Stimulated activated CD4-positive, alpha-beta T cell treated with anti-CD3 and anti-CD28 coated beads, Interleukin-4, amount 100 ng/mL, for 1 hour (primary cell): ENCODE measurements at places on chromosomes 12 and 14.
A peak's percentile ranks its signal among the peaks of the same experiment; 100 is the strongest.

DNA sequence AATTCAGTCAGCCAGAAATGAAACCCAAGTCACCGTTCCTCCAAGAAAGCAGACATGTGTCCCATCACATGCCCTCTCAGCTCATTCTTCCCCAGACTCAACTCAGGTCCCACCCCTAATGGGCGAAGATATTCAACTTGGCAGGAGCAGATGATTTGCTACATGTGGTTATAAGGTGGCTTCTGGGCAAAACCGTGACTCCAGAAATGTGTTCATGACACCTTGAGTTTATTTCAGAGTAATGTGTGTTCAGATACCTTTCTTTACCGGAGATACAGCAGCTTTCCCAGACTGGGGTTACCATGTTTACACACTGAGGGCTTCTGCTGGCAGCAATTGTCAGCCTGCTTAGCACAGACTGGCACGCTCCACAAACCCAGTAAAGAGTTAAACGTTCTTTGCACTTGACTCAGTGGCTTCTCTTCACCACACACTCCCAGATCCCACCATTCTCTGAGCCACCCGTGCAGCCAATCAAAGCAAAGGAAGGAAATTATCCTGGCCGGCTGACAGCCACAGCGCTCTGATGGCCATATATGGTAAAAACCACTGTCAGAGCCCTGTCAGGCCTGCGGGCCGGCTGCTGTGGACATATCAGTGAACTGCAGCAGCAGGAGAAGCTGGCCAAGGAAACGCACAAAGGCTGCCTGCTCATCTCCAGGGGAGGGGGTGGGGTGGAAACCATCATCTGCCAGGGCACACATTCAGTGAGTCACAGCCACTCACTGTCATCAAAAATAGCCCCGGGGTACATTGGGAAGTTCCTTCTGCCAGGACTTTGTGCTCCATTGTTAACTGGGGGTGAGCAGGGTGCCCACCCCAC, 39.9 kb downstream of the CORO1C start:
- DNase-seq: peak; percentile 71

GRCh38 chr12:2360630-2361170, 307.9 kb downstream of the CACNA1C start:
- DNase-seq: no peak

DNA sequence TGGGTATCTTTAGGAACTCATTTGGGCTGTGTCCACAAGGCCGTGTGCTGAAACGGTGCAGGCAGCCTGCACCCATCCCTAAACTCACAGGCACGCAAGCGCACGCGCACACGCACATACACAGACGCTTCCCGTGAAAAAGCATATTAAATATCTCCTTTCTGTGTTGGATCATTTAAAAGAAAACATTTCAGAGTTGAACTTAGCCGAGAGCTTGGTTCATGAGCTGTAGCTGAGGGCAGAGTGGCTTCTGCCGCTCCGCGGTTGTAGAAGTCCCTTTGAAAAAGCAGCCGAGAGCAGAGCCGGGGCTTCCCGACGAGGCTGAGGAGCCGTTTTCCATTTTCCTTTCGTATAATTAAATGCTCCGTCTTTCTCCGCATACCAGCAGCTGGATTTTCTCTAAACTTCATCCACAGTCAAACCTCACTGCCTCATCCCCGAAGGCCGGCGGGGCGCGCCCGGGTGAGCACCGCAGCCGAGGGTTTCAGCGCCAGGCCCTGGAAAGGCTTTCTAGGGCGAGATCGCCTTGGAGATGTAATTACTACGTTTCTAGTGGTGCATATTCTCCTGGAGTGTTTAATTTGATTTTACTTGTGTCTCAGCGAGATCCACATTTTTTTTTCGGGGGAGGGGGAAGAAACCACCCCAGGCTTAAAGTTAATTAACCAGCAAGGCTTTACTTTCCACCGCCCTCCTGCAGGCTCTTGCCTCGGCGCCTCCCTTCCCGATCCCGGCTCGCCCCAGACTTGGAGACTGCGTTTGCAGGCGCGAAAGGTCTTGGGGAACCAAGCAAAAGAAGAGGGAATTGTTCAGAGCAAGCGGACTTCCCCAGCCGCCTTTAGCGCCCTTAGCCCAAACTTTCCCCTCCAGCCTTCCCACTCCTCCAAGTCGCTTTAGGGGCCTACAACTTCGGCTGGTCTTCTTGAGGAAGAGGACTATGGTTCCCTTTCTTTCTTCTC, 3.0 kb upstream of the HOXC13 start:
- no peak for DNase-seq

DNA sequence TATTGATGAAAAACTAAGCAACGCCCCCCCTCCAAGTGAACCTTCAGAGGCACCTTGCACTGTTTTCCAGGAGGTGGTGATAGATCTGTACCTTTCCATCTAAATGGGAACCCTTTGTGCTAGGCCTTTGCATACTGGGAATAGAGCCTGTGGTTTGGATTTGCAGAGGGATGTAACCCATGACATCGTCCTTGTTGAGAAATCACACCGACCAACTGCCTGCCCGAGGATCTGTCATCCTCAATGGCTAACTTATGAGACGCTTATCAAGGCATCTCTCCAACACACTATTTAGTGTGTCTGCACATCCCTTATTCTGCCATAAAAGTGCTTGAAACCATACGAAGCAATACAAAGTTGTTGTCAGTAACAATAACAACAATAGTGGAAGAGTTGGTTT, 22.9 kb downstream of the NTN4 start:
- DNase-seq: no peak

GRCh38 chr12:120500581-120500980, 4.7 kb downstream of the DYNLL1 start:
- no peak for DNase-seq

DNA sequence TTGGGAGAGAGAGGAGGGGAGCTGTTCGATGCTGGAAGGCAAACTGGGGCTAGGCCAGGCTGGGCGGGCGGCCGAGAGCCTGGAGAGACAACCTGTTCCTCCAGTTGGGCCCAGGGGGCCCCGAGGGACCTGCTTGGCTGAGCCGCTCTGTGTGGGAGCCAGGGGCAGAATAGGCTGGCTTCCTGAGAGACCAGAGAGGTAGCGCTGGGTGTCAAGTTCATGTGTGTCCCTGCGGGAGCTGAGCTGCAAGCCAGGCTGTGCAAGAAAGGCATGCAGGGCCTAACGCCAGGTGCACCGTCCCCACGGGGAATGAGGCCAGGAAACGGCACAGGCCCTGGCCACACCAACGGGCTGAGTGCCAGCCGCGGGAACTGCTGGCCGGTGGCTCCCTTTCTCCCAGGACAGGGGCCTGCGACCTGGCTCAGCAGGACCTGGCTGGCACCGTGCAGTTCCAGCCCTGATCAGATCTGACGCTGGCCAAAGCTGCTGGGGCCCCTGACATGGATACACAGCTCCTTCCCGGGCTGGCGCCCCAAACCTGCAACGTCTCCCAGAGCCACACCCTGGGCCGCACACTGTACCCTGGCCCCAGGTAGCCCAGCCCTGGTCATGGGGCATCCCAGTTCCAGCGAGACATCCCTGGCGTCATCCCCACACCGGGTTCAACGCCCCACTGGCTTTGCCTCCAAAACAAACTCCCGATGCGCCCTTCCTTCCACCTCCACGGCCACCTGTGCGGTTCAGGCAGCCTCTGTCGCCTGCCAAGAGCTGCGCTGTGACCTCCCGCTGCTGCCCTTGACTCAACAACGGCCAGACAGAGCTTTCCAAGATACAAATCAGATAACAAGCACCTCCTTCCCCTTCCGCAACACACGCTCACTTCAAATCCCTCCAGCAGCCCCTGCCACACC, 65.0 kb downstream of the RFLNA start:
- DNase-seq: no peak

- DNase-seq: no peak
Measured at GRCh38 chr12:117878605-117879004, 90.2 kb downstream of the KSR2 start.

DNA sequence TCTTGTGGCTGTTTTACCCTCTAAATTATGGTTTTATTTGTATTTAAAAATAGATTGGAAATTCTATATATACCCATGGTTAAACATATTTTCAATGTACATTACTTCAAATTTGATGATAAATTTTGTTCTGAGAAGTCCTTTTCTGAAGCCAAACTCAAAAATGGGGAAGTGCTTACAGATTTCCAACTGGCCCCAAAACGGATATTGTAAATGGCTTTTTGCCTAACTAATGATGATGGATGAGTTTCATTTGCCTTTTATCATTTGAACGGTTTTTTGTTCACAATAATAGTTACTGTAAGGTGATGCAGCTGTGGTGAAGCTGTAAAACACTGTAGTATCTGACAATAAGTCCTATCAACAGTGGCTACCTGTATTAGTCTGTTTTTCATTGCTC, 136.9 kb downstream of the FUT8 start:
- no peak for DNase-seq

- no peak for DNase-seq
Measured at GRCh38 chr12:80045594-80045993, 53.7 kb upstream of the OTOGL start.

DNA sequence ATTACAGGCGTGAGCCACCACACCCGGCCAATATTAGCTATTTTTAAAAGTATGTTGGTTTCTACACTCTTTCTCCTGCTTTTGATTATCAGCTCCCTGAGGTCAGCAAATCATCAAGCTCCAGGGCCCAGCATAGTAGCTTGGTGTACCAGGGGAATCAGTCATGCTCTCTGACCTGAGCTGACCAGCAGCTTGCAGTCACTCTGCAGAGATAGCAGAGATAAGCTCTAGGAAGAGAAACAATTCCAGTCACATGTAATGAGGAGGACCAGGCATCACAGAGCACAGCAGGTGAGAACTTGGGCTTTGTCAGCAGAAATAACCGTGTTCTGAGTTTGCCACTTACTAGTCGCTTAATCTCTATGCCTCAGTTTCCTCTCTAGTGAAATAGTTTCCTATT, 8.5 kb downstream of the PLEKHD1 start:
- no peak for DNase-seq

DNA sequence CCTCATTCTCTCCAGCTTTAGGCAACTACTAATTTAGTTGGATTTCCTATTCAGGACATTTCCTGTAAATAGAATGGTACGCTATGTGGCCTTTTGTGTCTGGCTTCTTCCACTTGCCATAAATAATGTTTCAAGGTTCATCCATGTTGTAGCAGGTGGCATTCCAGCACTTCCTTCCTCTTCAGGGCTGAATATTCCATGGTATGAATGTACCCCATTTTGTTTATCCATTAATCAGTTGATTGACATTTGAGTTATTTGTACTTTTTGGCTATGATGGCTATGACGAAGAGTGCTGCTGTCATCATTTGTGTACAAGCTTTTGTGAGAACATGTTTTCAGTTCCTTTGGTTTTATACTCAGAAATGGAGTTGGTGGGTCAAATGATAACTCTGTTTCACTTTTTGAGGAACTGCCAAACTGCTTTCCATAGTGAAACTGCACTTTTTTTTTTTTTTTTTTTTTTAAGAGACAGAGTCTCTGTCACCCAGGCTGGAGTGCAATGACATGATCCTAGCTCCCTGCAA, 6.5 kb upstream of the CDK2AP1 start:
- no peak for DNase-seq

DNA sequence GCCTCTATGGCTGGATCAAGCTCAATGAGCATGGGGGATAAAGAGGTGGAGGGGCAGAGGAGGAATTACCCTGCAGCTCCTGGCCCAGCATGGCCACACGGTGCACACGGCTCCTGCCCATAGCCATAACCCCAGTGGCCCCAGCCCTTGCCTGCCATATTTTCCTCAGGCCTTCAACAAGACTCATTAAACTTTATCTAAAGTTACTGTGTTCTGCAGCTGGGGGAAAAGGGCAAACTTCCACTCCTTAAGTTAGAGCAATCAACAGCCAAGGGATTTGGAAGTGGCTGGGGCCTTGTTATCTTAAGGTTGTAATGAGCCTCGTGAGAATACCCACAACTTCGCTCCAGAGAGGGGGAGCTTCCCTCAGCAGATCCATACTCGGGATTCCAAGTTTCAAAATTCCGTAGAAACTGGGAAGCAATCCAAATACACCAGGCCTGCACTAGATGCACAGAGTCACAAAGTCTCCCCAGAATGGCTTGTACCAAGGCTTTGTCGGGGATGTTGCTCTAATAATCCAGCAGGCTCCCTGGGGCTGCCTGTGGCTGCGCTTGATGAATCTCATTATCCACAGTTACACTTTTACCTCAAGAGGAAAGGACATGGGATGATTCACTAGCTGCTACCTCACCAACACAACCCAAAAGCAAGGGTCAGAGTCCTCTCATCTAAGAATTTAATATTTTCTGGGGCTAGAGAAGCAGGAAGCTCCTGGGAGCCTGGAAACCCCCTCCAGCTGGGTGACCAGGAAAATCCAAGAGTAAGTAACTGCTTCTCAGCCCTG, 13.0 kb upstream of the OR6J1 start:
- no peak for DNase-seq

DNA sequence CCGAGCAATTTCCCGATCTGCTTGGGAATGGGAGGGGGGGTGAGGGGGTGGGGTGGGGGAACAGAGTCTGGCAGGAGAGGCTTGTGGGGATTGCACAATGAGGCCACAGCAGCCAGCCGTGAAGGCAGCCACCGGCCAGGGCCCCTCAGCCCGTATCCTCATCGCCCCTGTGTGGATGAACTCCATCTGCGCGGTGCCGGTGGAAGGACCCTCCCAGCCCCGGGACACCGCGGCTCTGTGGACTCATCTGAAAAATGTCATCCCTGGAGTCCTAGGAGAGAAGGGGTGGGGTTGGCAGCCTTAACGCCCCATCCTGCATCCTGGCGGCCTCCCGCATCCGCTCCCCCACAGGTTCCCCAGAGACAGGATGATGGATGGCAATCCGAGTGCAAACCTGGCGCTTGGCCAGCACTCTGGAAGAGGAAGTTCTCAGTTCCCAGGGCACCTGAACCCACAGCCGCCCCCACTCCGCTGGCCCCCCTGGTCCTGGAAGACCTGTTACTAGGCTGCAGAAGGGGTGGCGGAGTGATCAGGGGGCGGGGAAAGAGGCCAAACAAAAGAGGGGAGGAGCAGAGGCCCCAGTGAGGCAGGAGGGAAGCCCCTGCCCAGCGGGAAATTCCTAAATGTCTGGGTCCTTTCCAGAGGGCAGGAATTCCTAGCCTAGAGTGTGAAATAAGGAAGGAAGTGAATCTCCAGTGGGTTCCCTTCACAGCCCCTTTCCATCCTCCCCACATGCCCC, 1.2 kb upstream of the TNFAIP2 start:
- DNase-seq: no peak

DNA sequence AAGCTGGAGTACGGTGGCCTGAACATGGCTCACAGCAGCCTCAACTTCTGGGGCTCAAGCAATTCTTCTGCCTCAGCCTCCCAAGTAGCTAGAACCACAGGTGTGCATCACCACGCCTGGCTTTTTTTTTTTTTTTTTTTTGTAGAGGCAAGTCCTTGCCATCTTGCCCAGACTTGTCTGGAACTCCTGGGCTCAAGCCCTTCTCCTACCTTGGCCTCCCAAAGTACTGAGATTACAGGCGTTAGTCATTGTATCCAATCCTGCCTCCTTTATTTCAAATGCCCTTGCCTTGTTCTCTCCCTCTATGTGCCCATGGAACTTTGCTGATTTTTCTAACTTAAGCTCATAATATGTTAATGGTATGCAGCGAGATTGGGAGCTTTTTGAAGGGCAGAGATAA, 49.2 kb upstream of the PRICKLE1 start:
- DNase-seq: no peak
